ENCODE measurements at places on chromosomes 5 and 9.
A peak's percentile ranks its signal among the peaks of the same experiment; 100 is the strongest.

GRCh38 chr5:79056847-79057246, 12.6 kb downstream of the DMGDH start:
- DNase-seq: no peak

- peak; percentile 62 for DNase-seq
These were observed 398.2 kb downstream of the SLCO4C1 start for GRCh38 chr5:101897914-101898313.

GRCh38 chr5:169265888-169266287, 35.1 kb downstream of the SLIT3 start:
- DNase-seq: no peak

DNA sequence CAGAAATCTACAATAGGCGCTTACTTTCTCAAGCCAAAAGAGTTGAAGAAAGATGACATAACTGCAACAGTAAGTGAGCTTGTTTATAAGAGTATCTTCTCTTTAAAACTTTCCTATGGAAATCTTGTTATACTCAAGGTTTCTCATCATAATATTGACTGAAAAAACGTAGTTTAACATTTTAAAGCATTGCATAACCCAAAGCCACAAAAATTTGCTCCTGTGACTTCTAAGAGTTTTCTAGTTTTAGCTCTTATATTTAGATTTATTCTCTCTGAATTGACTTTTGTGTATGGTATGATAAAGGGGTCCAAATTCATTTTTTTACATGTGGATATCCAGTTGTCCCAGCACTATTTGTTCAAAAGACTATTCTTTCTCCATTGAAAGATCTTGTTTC, 15.2 kb downstream of the WDR36 start:
- no peak for DNase-seq

- no peak for DNase-seq
These were observed 73.1 kb upstream of the IL7R start for GRCh38 chr5:35783551-35783950.

DNA sequence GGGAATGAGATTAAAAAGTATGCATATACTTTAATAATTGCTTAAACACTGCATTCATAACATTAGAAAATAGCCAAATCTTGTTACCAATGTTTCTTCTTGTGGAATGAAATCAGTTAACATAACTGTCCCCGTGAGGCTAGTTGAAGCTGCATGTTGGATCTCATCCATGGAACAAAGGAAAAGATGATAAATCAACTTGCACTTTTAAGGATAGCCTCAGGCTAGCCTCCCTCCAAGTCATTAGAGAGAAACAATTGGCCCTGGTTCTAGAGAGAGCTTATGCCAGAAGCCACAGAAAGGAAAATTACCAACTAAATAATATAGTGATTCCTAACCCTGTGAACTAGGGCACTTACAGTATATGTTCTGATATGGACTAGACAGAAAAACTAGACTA, 66.9 kb downstream of the GRIN3A start:
- DNase-seq: no peak

- DNase-seq: peak; percentile 31
These were observed 84.5 kb downstream of the RFX3 start for GRCh38 chr9:3441197-3441816.

DNA sequence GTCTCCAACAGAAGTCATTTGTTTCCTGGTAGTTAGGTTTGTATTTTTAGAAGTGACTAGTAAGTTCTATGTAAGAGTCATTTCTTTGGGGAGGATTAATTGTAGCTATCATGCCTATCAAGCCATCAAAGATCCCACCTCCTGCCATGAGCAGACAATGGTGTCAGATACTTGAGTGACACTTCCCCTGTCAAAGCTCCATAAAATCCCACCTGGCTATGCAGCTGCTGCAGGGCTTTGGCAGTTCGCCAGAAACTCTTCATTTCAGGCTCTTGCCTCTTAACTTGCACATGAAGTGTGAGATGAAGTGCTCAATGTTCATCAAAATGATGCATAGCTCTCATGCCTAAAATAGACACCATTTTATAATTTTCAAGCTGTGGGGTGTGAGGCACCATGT, 312.1 kb downstream of the CDH12 start:
- DNase-seq: peak; percentile 97

GRCh38 chr5:74428876-74429275, 211.7 kb downstream of the ENC1 start:
- no peak for DNase-seq

DNA sequence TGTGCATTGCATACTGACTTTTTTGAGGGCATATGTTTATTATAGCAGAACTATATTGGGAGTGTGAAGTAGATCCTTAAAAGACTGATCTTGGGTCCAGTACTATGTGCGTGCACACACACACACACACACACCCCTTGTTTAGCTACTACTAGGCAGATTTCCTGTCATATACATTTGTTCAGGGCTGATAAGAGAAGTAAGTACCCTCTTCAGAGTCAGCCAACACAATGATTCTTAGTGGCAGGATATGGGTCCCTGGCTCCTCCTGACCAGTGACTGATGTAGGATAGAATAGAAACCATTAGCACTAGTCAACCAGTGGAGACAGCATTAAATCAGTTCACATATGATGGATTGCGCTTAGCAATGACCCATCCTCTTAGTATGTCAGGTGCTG, 76.2 kb upstream of the MIER3 start:
- DNase-seq: no peak

DNA sequence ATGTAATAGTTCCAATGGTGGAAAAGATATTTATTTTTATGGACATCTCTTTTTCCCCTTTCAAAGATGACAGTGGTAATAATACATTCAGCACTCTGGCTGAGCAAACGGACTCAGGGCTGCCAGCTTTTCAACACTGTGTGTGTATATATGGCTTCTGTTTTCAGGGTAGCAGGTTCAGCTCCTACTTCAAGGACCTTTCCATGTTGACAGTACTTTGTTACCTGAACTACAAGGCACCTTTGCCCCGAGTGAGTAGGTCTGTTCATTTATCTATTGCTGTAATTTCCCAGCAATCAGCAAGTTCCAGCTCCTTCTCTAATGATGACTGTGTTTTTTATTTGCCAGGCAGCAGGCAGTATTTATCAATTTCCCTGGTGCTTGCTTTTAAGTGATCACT, 387.4 kb upstream of the KIF2A start:
- no peak for DNase-seq

DNA sequence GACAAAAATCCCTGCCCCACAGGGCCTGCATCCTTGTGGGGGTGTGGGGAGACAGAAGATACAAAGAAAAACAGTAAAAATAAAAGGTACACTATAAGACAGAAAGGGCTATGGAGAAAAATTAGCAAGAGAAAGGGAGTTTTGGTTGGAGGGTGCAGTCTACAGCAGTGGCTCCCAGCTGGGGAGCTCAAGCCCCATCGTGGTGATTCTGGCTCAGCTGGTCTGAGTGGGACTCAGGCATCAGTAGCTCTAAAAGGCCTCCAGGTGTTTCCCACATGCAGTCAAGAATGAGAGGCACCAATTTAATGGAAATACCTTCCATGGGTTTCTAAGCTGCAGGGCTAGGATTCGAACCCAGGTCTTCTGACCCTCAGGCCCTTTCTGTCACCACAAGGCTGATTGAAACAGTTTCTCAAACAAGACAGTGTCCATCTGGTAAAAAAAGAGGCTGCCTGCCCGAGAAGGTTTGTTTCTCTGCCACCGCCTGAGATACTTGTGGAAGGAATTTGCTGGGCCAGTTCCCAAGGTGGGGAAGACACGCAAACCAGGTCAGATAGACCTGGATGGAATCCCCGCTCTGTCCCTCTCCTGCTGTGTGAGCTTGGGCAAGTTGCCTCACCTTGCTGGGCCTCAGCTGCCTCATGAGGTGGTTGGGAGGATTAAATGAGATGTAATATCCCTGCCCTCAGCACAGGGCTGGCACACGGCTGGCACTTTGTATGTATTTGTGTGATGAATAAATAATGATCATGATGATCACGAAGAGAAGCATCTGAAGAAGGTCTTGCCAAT, 43.1 kb downstream of the COL27A1 start:
- no peak for DNase-seq

DNA sequence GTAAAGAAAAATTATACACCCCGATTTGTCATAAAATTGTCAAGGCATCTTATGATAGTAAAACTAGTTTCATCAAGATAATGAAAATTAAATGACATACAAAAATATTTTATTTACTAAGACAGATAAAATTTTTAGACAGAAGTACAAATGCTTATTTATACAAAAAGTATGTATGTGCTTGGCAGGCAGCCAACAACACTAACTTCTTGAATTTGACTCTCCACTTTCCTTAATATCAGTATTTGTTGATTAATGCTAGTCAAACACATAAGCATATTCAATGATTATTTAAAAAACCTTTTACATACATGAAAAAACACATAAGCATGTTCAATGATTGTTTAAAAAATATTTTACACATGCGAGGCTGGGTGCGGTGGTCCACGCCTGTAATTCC, 1079.9 kb upstream of the CDH6 start:
- DNase-seq: no peak

- no peak for DNase-seq
These were observed 219.3 kb downstream of the CEMIP2 start for GRCh38 chr9:71549023-71549422.

Data from NCI-H1092 treated with DMSO at 0.1 percent for 48 hours (cell line).